ENCODE measurements at places on chromosomes 11 and 22.

DNA sequence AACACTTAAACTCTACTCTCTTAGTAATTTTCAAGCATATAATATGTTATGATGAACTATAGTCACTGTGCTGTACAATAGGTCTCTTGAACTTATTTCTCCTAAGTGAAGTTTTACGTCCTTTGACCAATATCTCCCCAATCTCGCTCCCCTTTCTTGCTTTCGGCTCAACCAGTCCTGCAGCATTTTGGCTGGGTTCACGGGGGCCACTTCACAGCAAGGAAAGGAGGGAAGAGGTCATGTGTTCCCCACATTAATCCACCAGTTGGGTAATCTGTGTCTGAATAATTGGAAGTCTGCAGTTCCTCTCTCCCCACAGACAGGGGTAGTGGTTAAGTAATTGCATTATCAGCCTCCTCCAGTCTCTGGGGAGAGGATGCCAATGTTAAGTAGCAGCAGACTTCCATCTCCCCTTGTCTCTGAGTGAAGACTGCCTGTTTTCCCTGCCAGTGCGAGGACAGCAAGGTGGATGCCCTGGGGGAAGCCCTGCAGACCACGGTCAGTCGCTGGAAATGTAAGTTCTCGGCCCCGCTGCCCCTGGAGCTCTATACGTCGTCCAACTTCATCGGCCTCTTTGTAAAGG lies 59.2 kb upstream of the CRTAM start:
- no peak for DNase-seq

GRCh38 chr11:57474803-57475115 lies 14.4 kb downstream of the RTN4RL2 start:
- no peak for DNase-seq

DNA sequence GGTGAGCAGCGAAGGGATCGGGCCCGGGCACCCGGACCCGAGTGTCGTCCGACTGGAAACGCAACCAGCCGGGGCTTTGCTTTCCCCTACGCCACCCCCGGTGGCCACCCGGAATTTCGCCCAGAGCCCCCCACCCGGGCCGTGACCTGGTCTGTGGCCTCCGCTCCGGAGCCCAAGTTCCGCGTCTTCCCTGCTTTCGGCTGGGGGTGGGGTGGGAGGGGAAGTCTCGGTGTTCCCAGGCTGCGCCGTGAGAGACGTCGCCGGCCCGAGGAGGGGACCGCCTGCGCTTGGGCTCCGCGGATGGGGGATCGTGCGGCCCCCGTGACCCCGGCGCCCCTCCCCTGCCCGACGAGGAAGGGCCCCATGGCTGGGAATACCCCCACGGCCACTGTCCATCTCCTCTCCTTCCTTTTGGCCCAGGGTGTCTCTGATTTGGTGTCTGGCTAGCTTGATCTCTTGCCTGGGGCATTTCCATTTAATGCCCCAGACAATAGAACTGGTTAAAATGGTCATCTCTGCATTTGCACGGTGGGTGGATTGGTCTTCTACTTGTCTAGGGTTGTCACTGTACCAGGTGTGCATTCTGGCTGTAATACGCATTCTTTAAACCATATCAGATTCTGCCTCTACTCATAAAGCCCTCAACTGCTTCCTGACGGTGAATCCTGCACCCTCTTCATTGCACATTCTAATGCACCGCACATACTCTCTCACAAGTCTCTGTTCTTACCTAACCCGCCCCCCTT lies 789 bp downstream of the SIK2 start:
- DNase-seq, result no peak

- DNase-seq, result no peak
Observed at GRCh38 chr11:119854521-119854920, 125.5 kb upstream of the NECTIN1 start.

DNA sequence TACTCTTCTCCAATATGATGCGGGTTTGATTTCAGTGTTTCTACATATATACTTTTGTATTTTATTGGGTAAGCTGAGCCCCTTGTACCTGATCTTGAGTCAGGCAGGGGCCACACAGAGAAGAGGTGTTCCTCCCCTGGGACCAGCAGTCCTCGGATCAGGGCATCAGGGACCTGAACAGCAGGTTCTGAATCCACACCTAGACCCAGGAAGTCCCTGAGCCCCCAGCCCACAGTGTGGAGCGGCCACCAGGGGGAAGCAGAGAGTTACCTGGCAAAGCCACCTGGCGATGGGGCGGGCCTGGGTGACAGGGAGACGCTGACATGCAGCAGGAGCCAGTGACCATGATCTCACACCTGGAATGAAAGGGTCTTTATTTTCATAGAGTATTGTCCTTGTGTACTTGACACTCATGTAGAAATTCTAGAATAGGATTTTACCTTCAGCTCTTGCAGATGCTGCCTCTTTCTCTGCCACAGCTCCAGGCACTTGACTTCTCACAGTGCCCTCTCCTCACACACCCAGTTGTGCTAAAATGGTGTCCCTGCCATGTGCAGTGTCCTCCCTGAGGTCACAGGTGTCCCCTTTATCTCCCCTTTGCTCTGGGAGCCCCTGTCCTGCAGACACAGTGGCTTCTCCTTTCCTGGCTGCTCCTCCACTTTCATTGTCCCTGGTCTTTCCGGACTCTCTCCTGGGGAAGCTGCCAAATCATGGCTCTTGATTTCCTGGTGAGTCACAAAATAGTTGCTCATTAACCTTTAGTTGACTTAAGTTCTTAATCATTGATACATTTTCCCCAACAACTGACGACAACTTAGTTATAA lies 48.5 kb downstream of the GGTLC2 start:
- DNase-seq, result no peak

DNA sequence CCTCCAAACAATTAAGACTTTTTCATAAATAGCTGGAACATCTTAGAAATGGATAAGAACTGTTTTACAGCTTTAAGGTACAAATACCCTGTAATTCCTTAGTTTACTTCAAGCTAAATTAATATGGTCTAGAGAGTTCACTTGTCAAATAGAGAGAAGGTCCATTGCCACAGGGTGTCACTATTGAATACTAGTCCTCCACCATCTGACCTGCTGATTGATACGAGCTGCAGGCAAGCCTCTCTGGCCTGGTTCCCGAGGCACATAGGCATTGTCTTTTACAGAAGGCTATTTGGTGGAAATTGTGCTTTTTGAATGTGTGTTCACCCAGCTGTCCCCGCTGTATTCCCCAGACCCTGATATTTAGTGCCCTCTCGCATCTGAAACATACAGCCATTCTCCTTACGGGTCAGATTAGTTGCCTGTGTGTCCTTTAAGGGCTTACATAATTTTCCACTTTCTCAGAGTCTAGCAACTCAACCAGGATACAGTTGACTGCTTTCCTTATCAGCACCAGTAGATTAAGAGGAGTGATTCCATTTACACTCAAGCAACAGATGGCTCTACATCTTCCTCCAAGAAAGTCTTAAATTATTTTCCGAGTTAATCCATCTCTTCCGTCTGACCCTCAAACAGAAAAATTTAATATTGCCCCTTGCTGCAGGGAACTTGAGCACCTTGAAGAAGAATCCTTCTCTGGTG lies 788.8 kb upstream of the FAT3 start:
- no peak for DNase-seq

GRCh38 chr22:40410731-40411505 lies 40.5 kb downstream of the SGSM3 start:
- DNase-seq, result no peak

DNA sequence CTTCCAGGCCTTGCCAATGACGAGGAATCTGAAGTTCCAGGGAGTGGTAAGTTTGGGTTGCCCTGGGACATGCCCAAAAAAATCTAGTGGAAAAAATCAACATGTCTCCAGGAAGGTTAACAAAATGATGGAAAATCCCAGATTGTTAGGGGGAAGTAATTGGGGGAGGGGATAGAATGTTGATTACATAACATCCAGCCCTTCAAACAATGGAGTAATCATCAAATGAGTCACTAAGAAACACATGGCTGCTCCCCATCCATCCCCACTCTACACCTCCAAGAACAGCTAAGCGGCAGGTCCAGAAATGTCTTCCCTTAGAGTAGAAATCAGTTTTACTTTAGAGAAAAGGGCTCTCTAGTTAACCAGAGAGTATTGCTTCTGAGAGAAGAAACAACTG lies 94.9 kb downstream of the ETS1 start:
- DNase-seq, result no peak

DNA sequence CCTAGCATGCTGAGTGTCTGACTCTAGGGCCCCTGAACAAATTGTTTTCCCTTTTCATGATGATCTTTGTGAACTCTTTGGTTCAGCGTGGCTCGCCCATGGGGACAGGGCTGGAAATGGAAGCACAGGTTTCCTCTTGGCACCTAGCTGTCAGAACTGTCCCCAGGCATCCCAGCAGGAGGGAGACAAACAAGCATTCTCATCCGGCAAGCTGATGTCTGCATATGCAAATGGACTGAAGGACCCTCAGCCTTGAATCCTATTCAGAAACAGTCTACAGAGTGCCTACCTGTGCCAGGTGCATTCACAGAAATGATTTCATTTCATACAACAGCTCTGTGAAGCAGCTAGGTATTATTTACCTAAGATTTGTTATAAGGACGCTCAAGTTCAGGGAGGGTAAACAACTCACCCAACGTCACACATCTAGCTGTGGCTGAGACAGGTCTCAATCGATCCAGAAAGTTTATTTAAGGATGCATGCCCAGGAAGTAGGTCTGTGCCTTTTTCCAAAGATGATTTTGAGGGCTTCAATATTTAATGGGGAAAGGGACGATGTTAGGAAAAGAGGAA lies 176.4 kb downstream of the KIRREL3 start:
- no peak for DNase-seq

DNA sequence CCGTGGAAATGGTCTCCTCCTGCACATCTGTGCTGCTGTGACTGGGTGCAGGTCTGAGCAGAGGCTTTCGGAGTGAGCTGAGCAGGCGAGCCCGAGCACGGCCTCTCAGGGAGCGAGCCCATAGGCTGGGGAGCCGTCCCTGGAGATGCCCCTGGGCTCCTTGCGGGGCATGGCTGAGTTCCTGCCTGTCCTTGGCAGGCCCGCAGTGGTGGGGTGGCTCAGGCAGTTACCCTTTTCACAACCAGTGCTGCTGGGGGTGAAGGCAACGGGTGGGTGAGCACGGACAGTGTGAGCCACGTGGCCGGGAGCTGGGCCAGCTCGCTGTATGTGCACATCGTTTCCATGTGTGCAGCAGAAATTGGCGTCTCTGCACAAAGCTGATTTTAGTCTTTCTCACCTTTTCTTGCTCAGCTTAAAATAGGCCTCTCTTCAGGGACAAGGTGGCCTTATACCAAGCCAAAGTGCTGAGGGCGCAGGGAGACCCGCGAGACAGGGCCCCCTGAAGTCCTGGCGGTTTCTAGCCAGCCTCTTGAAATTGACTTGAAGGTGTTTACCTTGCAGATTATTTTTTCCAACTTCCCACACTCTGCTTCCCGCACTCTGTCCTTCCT lies at the start of gene TP53AIP1:
TSS of gene TP53AIP1 (minus strand) at position 55 of the 611 bp plus-strand sequence. CDS start 5,053 bp downstream, outside the sequence.
- DNase-seq, result no peak

Measured in HS-27A (cell line).